Stimulated activated CD4-positive, alpha-beta T cell treated with anti-CD3 and anti-CD28 coated beads, Interleukin-4, amount 100 ng/mL, for 1 hour (primary cell): ENCODE measurements at places on chromosomes 7 and 10.

DNA sequence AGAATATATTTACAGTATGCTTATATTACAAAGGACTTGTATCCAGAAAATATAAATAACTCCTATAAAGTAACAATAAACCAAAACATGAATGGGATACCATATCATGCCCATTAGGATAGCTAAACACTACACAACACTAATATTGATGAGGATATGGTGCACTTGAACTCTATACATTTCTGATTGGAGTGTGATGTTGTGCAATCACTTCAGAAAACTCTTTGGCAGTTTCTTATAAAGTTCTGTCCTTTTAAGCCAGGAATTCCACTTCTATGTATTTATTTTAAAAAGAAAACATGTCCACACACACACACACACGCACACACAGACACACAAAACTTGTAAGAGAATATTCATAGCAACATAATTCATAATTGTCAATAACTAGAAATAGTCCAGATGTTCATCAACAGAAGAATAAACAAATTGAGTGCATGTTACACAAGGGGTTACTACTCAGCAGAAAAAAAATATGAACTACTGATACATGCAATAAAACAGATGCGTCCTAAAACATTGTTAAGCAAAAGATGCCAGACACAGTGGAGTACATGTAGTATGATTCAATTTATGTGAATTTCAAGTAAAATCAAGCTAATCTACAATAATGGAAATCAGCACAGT is 416.0 kb downstream of the PLXDC2 start:
- DNase-seq = no peak

DNA sequence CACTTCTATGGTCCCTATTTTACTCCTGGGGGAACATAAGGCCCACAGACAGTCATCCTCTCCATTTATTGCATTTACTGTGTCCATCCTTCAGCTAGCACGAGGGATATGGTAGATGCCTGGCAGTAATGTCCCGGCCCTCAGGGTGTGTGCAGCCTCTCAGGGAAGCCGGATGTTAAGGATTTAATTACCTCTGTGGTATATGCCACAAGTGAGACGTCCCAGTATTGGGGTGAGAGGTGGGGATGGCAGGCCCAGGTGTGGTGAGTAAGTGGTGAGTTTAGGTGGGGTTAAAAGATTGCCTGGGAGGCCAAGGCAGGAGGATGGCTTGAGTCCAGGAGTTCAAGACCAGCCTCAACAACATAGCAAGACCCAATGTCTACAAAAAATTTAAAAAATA is 144.9 kb downstream of the SH3PXD2A start:
- no peak for DNase-seq

GRCh38 chr7:151087245-151088018 is 1.2 kb downstream of the AGAP3 start:
- DNase-seq = peak; percentile 49

- DNase-seq = no peak
These were observed 54.1 kb upstream of the ABI1 start for GRCh38 chr10:26914898-26915297.

- no peak for DNase-seq
These were observed 522.6 kb downstream of the DNAJB9 start for GRCh38 chr7:109092268-109092667.

GRCh38 chr7:75694638-75695399 is 43.9 kb downstream of the HIP1 start:
- no peak for DNase-seq

DNA sequence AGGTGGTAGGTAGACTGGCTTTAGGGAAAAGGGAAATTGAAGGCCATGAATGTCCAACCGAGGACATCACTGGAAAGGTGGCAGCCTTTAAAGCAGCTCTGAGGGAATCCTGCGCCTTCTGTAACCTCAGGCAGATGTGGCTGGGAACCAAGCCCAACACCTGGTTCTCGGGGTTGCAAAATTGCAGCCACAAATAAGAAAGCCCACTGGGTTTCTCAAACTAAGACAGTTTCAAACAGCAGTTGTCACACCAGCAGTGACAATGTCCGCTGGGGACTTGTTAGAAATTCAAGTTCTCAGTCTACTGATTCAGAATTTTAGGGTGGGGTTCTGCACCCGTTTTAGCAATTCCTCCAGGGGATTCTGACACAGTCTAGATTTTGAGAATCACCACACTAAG is 42.7 kb upstream of the STEAP1B start:
- DNase-seq = no peak

- DNase-seq = peak; percentile 58
These were observed 133.5 kb upstream of the PRSS58 start for GRCh38 chr7:142391191-142391992.

DNA sequence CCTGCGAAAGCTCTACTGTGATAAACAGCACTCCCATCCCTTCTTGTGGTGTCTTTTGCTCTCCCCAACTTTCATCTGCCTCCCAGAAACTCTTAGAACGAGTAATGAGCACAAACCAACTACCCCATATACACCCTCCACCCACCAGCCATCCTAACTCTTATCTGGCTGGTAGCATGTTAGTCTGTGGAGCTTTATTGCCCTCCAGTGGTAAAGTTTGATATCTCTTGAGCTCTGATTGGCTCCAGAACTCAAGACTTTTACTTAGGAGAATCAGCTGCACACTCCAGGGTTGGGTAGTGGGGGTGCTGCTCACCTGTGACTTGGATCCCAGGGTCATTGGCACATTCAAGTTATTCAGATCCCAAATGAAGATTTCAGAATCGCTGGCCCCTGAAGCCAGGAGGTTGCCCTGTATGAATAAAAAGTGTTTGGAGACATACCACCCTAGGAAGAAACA is 10.9 kb downstream of the SEC31B start:
- no peak for DNase-seq

GRCh38 chr7:2079332-2080059 is 153.2 kb downstream of the MAD1L1 start:
- no peak for DNase-seq

DNA sequence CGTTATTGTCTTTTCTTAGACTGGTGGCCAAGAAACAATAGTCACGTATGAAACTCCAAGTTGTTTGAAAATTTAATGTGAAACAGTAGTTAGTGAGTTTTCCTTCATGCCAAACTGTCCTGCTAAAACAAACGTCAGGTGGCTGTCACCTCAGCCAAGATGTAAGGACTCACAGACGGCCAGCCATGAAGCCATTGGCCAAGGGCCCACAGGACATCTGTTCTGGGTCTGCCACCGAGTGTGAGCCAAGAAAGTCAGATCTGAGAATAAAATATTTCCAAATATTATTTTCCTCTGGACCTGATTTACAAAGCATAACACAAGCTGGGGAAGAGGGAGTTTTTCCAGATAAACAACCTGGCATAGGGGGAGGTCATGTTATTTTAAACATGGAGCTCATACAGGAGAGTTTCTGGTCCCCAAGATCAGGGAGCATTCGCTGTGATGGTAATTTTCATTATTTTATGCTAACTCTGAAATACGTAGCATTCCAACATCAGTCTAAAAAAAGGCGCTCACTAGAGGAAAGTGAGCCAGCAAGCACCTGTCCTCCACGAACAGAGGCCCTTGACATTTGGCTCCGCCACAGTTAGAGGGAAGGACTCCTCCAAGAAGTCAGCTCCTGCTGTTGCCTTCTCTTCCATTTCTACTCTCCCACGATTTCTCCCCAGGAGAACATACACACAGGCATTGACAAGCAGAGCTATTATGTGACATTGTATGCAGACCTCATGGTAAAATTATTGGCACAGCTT is 38.9 kb upstream of the LANCL2 start:
- no peak for DNase-seq

DNA sequence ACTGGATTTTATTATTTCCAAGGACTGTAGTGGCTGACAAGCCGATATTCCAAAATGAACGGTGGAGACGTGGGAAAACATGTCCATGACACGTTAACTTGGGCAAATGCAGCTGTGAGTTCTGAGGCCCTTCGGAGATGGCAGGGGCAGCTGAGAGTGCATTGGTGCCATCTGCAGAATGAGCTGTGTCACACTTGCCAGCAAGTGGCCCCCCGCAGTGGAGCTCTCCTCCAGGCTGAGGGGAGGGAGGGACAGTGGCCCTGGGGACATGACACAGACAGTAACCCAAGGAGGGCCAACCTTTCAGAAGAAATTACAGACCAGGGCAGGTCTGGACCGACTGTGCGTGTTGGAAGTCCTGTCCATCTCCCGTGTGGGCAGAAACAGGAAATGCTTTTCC is 139.4 kb downstream of the SVIL start:
- DNase-seq = no peak

GRCh38 chr10:69092959-69093850 is 5.3 kb downstream of the SRGN start:
- peak; percentile 62 for DNase-seq

- DNase-seq = no peak
These were observed 2.2 kb downstream of the ARHGAP21 start for GRCh38 chr10:24721229-24722106.

- no peak for DNase-seq
These were observed 10.8 kb upstream of the INTS1 start for GRCh38 chr7:1514995-1515401.

DNA sequence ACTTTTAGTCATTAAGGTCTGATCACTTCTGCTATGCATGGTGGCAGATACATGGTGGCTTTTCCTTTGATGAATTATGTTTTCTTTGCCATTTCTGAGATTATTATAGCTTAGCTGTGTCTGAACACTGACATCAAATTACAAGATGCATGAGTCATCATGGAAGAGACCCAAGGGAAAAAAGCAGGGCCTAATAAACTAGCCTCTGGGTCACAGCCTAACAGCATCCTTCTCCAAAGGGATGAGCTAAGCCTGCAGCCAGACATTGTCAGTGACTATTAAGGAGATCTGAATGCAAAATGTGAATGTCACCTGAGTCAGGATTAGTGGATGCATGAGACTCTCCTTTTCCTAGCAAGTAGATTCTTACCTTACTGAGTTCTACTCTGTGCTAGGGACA is 19.1 kb upstream of the OGDHL start:
- DNase-seq = no peak

GRCh38 chr7:25456467-25457171 is 228.3 kb upstream of the NPVF start:
- no peak for DNase-seq

DNA sequence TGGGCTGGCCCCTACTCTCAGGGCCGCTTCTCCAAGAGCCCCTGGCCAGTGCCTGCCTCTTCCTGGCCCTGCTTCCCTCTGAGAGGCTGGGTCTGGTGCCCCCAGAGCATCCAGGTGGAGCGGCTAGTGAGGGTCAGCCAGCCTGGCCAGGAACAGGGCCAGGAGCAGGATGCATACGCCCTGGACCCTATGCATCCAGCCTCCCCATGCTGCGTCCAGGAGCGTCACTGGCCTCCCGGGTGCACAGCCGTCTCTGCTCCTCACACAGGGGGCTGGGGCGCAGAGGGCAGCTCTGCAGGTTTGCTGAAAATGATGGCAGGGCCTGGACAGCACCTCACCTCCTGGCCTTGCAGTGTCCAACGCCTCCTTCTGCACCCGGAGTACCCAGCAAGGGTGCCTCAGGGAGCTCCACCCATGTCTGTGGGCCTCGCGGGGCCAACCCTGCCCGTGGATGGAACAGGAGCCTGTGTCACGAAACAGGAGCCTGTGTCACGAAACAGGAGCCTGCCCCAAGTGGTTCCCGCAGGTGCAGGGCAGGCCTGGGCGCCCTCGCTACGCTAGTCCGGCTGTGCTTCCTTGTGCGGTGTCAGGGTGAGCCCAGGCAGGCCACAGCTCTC is 246.2 kb upstream of the PPP2R2D start:
- no peak for DNase-seq

DNA sequence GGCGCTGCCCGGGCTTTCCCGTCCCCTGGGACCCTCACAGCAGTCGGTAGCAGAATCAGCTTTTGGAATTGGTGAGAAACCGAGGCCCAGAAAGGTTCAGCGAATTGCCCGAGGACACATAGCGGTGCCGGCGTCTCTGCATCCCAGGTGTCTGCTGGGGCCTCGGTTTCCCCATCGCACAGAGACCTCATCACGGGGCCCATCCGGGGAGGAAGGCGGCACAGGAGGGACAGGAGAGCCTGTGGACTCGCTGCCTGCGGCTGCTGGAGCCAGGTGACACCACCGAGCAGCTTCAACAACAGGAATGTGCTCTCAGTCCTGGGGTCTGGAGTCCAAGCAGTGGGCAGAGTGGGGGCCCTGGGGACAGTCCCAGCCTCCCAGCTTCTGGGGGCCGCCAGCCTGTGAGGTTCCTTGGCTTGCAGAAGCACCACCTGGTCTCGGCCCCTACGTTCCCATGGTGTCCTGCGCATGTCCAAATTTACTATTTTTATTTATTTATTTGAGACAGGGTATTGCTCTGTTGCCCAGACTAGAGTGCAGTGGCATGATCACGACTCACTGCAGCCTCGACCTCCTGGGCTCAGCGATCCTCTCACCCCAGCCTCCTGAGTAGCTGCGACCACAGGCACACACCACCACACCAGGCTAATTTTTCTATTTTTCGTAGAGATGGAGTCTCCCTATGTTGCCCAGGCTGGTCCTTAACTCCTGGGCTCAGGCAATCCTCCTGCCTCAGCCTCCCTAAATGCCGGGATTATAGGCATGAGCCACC is 539 bp upstream of the COX19 start:
- no peak for DNase-seq

GRCh38 chr10:42744134-42744701 is 38.4 kb upstream of the BMS1 start:
- DNase-seq = no peak

GRCh38 chr10:6203331-6204062 is 765 bp downstream of the PFKFB3 start:
- DNase-seq = peak; percentile 60

- DNase-seq = no peak
These were observed 10.5 kb downstream of the ARHGAP22 start for GRCh38 chr10:48594371-48594770.

GRCh38 chr7:112021379-112022044 is 184.7 kb downstream of the DOCK4 start:
- DNase-seq = no peak

DNA sequence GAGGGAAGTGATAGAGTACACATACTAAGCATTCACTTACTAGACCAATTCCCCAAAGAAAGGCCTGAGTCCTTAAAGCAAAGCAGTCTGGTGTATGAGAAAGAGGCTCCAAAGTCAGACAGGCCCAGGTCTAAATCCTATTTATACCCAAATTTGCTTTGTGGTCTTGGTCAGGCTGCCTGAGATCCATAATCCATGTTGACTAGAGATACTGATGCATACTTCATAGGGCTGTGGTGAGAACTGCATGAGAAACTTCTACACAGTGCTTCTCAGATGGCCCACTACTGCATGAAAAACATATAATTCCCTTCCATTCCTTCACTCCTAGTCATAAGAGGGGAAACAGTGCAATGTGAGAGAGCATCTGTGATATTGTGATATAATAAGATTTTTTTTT is 81.6 kb upstream of the SP4 start:
- no peak for DNase-seq

DNA sequence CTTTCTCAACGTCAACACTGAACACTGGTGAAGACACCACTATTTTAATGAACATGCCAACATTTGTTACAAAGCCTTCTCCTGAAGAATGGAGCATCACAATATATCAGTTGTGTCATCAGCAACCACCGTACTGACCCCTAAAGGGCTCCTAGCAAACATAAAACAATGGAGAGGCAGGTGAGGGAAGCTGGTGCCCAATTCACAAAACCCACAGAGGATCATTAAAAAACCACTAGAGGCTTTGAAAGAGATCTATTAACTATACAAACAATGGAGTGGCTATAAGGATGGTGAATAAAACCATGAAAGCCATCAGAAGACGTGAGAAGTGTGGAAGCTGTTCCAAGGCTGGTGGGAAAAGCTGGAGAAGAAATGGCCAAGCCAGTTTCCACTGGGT is 150.8 kb downstream of the FAM107B start:
- DNase-seq = no peak
